Thyroid gland (tissue), 4 donors: ENCODE measurements at places on chromosomes 11 and 22. TPM values are rescaled to one million over a fixed set of nuclear protein-coding genes. Genes with fewer than 3 reads are reported as not detected.

Gene MRGPRF
- 7.2 TPM for total RNA-seq

Gene POU2AF2
- not detected for total RNA-seq

Gene CBLIF
- not detected for total RNA-seq

Gene PCNX3
- 54.2 TPM for total RNA-seq

Gene RFPL1
- total RNA-seq, result not detected

Gene EFCAB6
- total RNA-seq, result 16.6 TPM

Gene RTN4R
- total RNA-seq, result 8.6 TPM

Gene BIRC3
- total RNA-seq, result 6.0 TPM

GRCh38 chr11:32334822-32335221, 100.5 kb downstream of the WT1 start:
- no peaks in the 10 kb centered on the region for H3K36me3 ChIP-seq
- no peaks in the 10 kb centered on the region for H3K27me3 ChIP-seq
- H3K4me3 ChIP-seq, result no peak overlapping the region
- H3K4me1 ChIP-seq, result peaks cover 3% of the 10 kb centered on the region

GRCh38 chr11:114080219-114080618, 20.7 kb downstream of the ZBTB16 start:
- no peaks in the 10 kb centered on the region for H3K27me3 ChIP-seq
- no peak overlapping the region for H3K4me3 ChIP-seq
- H3K27ac ChIP-seq, result peak overlapping the region; percentile 92
- peaks cover 98% of the 10 kb centered on the region for H3K4me1 ChIP-seq
- DNase-seq, result peak; percentile 67
- peaks cover 15% of the 10 kb centered on the region for H3K36me3 ChIP-seq

DNA sequence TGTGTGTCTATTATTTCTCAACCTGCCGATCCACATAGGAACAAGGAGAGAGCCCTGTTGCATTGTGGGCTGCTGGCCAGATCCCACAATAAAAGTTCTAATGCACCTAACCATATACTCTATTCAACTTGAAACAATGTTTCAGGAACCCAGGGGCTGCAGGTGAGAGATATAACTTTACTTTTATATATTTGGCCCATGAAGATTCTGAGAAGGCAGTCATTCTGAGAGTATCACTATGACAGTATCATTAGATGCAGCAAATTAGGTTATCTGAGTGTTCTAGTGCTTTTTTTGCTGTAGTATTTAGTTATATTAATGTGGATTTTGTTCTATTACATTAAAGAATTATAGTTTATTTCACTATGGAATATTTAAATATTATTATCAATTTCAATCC, 655.1 kb upstream of the ARHGAP42 start:
- no peak for DNase-seq
- no peaks in the 10 kb centered on the region for H3K4me1 ChIP-seq
- no peak overlapping the region for H3K27ac ChIP-seq
- no peak overlapping the region for H3K4me3 ChIP-seq
- H3K36me3 ChIP-seq, result no peaks in the 10 kb centered on the region

- H3K36me3 ChIP-seq, result no peaks in the 10 kb centered on the region
- no peaks in the 10 kb centered on the region for H3K27me3 ChIP-seq
- peak within 1 kb of the TSS; percentile 90 for H3K27ac ChIP-seq
- H3K4me1 ChIP-seq, result peaks cover 49% of the 10 kb centered on the region
Measured at GRCh38 chr22:32801537-32802236, at the start of gene TIMP3. Gene TIMP3, plus strand, starts transcription at chr22:32801705. Its CDS starts 297 bp downstream, at chr22:32802002.

GRCh38 chr11:35288817-35289541, 130.4 kb downstream of the SLC1A2 start:
- H3K4me3 ChIP-seq, result no peak overlapping the region
- H3K4me1 ChIP-seq, result no peaks in the 10 kb centered on the region
- no peaks in the 10 kb centered on the region for H3K36me3 ChIP-seq
- H3K27me3 ChIP-seq, result no peaks in the 10 kb centered on the region

- H3K4me3 ChIP-seq, result no peak overlapping the region
- H3K27ac ChIP-seq, result peak overlapping the region; percentile 44
- H3K36me3 ChIP-seq, result no peaks in the 10 kb centered on the region
- H3K4me1 ChIP-seq, result peaks cover 43% of the 10 kb centered on the region
Measured at GRCh38 chr11:11076276-11076675, 218.4 kb upstream of the ZBED5 start.

DNA sequence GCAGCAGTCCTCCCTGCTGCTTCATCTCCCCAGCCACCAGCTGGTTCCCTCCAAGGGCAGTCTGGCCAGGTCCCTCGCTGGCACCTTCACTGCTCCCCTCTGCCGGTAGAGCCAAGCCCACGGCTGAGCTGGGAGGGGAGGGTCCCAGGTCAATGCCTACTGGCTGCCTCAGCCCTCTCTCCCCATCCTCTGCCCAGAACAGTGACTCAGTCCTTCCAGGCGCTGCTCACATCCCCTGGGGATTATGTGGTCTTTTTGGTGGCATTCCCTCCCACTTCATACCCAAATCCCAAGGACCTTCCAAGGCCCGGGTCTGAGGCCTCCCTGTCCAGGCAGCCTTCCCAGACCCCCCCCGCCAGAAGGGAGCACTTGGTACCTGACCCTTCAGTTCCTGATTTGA, 44.9 kb downstream of the WNT7B start:
- no peaks in the 10 kb centered on the region for H3K27me3 ChIP-seq
- DNase-seq, result no peak
- no peak overlapping the region for H3K27ac ChIP-seq
- H3K4me3 ChIP-seq, result no peak overlapping the region
- peaks cover 22% of the 10 kb centered on the region for H3K4me1 ChIP-seq

DNA sequence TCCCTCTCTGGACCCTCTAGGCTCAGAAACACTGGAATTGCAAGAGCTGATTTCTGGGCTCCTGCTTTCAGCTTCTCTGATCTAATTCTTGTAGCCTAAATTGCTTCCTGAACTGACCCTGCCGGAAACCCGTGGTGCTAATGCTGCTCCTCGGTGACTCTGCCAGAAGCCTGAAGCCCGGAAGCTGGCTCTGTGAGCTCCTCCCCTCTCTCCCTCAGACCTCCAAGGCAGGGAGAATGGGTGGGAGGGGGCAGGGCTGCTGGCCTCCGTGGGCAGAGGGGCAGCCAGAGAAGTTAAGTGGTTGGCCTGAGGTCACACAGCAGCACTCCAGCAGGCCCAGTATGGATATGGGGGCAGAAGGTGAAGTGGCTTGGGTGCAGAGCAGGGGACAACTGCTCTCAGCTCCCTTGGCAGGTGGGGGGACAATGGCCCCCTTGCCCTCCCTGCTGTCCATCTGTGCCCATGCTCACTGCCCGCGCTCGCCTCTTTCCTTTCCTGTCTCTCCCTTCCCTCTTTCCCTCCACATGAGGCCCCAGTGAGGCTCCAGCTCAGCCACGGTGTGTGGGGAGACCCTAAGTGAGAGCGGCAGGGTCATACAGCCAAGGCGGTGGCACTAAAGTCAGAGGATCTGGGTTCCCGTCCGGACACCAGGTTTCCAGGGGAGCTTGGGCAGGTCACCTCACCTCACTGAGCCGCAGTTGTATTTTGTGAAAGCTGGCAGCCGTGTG, 16.2 kb downstream of the CAPN5 start:
- H3K36me3 ChIP-seq, result no peaks in the 10 kb centered on the region
- peaks cover 10% of the 10 kb centered on the region for H3K4me1 ChIP-seq
- DNase-seq, result peak; percentile 13
- peak overlapping the region; percentile 47 for H3K27ac ChIP-seq

- H3K36me3 ChIP-seq, result no peaks in the 10 kb centered on the region
- H3K27me3 ChIP-seq, result no peaks in the 10 kb centered on the region
Measured at GRCh38 chr11:82082976-82083375, 650.7 kb downstream of the FAM181B start.

- H3K27me3 ChIP-seq, result no peaks in the 10 kb centered on the region
- peak overlapping the region; percentile 82 for H3K27ac ChIP-seq
- H3K36me3 ChIP-seq, result no peaks in the 10 kb centered on the region
- no peak overlapping the region for H3K4me3 ChIP-seq
- H3K4me1 ChIP-seq, result peaks cover 29% of the 10 kb centered on the region
Measured at GRCh38 chr22:27107824-27108223, 450.4 kb downstream of the MIAT start.
